ENCODE measurements at places on chromosomes 16 and 17.

DNA sequence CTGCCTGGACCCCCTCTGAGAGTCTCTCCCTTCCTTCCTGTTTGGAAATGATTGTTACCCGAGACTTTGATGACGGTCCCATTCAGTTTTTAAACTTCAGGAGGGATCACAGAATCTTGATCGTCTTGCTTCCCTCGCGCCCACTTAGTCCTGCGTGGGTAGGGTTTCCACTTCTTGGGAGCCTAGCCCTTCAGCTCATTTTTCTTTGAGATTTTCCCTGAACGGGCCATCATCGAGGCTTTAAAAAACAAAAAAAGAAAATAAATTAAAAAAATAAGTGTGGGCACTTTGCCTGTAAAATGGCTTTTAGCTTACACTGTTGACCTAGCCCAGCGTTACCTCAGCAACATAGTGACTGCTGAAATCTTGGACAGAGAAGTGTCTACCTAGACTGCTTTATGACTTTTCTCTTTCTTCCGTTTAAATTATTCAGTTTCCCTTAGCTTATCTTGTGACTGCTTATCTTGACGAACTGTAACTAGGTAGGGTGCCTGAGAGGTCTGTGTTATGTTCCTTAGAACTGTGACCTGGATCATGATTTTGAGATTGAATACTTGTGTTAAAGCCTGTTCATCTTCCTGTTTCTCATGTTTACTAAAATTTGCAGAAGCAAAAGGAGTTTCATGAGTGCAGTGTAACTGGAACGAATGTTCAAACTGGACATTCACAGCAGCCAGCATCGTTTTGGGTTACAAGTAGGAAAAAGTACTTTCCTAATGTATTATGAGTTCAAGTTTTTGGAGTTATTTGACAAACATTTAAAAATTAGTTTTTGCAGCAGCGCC is 874 bp downstream of the WWP2 start:
- peak; percentile 29 for DNase-seq

- DNase-seq = no peak
Measured at GRCh38 chr16:27321013-27321915, 7.5 kb downstream of the IL4R start.

DNA sequence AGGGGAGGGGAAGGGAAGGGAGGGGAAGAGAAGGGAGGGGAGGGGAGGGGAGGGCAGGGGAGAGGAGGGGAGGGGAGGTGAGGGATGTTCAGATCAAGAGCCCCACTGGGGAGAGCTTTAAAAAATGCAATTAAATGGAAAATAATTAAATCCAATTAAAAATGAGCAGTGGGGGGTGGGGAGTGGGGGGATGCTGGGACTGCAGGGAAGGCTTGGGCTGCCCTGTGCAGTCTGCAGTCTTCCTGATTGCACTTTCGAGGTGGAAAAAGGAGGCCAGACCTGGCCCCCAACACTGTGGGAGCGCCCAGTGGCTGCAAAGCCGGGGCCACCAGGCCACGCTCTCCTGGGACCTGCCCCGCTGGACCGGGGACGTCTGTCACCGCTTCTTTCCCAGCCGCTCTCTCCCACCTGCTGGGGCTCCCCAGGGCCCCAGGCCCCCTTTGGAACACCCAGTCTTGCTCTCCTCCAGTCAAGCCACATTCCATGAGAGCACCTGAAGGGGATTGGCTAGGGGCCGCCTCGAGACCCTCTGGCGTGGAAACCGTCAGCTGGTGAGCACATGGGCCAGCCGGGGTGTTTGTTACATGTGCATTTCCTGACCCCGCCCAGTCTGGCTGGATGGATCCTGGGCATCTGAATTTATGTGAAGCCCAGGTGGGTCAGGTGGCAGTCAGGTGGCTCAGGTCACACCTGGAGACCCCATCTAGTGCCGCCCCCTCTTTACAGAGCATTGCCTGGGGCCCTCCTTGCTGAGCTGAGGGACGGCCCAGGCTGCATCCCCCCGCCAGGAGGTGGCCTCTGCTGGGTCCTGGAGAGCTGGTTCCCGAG is 37.6 kb upstream of the CBFA2T3 start:
- no peak for DNase-seq

- DNase-seq = no peak
Measured at GRCh38 chr16:67459861-67460150, 21.2 kb downstream of the ATP6V0D1 start.

DNA sequence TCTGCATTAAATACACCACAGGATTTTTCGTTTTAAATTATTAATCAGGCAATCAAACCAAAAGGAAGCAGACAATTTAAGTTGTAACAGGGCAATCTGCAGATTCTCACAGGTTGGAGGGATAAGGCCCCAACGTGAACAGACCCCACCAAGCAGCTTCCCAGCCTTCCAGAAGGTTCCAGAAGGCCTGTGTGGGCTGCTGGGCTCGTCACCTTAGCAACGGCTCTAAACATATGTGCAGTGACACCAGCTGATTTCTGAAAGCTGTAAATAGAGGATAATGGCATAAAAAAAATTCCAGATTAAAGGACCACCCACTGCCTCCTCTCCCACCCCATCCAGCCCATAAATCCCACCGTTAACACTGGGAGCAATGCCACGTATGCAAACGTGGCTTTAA is 123.8 kb downstream of the ZNF778 start:
- no peak for DNase-seq

DNA sequence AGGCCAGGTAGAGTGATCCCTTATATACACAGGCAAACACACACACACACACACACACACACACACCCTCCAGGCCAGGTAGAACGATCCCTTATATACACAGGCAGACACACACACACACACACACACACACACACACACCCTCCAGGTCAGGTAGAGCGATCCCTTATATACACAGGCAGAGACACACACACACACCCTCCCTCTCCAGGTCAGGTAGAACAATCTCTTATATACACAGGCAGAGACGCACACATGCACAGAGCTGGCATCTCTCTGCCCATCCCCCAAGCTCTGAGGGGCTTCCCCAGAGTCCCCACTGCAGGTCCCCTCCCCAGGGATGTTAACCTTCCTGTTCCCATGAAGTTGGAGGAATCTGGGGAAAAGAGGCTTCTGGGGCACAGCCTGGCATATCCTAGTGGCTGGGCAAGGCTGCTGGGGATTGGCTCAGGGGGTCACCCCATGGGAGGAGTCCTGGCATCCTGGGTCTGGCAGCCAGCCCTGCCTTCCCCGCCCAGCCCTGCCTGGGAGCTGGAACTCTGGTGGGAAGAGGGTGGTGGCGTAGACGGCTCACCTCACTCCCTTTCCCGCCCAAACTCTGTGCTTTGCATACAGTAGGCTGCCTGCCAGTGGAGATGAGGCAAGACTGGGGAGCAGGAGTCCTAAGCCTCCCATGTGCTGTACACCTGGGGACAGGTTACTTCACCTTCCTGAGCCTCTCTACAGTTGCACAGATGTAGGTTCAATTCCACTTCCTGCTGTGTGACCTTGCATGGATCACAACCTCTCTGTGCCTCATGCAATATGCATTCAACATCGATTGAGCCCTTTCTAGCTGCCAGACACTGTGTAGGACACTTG is 41.8 kb downstream of the TEKT5 start:
- DNase-seq = no peak

- DNase-seq = no peak
Measured at GRCh38 chr17:48551596-48552465, 6.9 kb upstream of the HOXB2 start.

DNA sequence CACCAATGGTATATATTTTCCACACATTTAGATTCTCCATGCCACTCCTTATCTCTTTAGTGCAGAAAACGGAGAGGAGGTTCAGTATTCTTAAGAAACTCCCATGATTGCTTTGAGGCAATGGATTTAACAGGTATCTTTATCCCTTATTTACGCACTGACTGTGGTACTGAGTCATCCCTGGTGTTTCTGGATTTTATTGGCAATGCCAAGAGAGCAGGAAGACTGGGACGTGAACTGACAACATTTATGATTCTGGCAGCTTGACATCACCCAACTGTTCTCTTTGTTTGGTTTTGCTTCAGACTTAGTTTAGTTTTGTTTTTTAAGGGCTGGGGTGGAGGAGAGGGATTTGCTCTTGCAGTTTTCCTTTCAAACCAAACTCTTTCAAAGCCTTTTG is 131.4 kb downstream of the WWOX start:
- no peak for DNase-seq

DNA sequence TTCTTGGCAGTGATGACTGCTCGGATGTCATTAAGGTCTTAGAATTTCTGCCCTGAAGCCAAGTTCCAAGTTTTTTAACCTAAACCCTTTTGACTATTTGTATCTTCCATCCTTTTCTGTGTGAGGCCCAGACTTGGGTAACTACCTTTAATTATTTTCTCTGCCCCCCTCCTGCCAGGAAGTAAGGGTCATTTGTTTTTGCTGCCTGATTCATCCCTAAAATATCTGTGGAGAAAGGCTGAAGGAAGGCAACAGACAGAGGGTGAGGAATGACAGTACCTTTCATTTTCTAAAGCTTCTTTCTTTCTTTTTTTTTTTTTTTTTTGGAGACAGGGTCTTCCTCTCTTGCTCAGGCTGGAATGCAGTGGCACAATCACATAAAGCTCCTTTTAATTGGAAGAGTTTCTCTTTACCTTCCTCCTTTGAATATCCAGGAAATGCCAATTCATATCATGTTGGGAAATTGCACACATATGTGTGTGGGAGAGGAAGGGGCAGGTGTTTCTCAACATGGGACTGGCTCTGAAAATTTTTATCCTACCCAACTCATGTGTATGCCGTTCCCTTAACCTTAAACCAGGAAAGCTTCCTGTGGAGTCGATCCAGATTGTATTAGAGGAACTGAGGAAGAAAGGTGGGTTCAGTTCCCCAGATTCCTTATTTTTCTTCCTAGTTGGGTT is 957 bp downstream of the VPS25 start:
- DNase-seq = no peak

- DNase-seq = no peak
Measured at GRCh38 chr16:27859020-27859419, 204.5 kb downstream of the GSG1L start.

DNA sequence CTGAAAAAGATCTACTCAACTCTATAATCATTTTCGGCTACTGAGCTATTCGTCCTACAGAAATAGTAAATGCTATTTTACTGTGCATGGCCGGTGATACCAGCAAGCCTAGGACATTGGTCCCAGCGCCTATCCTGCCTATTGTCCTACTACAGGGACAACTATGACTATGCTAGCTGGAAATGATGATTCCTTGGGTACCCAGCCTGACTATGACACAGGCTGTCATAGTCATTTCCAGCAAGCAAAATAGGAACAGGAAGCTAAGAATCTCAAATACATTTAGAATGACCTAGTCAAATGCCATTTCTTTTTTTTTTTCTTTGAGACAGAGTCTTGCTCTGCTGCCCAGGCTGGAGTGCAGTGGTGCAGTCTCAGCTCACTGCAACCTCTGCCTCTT is 33.7 kb upstream of the HSBP1 start:
- DNase-seq = no peak

DNA sequence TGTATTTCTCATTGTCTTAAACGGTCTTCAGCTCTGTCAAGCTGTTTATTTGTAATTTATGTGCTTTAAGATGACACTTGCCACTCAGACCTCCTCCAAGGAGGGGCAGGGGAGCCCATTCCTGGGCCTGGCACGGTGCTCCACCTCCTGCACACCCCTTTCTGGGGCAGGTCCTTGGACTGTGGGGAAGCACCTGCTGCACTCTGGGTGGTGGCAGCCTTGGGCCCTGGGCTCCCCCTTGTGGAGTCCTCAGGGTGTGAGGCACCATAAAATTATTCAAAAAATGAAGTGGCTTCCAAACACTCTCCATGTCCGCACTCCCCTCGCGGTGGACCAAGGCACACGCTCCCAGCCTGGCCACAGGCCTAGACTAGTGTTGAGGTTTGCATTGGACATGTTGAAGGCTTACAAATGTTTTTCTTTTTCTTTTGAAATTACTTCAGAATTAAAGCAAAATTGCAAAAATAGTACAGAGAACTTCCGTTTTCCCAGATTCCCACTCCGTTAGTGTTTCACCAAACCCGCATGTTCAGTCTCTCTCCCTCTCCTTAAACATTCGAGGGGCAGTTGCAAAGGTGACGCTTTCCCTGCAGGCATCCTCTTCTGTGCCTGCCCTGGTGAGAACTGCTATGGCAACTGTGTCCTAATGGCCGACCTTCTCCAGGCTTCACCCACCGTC is 32.4 kb downstream of the FOXK2 start:
- DNase-seq = peak; percentile 78

DNA sequence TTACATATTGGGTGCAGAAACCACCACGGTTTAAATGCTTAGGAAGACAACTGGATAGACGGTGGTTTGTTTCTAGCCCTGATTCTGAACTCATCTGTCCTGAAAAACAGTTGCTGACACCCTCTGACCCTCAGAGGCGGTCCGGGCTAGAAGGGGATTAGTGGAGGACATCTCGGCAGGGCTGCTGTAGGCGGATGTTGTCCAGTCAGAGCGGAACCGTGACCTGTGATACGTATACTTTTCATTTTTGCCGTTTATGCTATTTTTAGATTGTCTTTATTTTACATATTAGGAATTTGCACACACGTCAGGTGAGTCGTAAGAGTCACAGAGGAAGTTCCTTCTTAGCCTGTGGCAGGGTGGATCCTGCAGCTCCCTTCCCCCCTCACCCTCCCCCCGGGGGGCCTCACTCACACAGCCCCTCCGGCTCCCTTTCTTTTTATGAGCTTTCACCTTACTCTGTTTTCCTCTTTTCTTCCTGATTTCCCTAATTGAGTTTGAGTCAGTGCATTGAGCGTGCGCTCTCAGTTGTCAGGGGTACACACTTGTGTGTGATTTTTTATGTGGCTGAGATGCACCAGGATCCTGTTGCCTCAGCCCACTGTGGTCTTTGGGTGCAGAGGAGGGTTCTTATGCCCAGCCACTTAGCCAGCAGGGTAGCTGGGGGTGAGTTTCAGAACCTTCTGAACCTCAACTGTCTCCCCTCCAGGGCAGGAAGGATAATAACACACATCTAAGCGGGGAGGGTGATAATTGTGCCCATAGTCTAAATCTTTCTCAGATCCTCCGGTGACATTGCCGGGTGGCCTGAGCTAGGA is 211.1 kb upstream of the CHMP6 start:
- peak; percentile 29 for DNase-seq

DNA sequence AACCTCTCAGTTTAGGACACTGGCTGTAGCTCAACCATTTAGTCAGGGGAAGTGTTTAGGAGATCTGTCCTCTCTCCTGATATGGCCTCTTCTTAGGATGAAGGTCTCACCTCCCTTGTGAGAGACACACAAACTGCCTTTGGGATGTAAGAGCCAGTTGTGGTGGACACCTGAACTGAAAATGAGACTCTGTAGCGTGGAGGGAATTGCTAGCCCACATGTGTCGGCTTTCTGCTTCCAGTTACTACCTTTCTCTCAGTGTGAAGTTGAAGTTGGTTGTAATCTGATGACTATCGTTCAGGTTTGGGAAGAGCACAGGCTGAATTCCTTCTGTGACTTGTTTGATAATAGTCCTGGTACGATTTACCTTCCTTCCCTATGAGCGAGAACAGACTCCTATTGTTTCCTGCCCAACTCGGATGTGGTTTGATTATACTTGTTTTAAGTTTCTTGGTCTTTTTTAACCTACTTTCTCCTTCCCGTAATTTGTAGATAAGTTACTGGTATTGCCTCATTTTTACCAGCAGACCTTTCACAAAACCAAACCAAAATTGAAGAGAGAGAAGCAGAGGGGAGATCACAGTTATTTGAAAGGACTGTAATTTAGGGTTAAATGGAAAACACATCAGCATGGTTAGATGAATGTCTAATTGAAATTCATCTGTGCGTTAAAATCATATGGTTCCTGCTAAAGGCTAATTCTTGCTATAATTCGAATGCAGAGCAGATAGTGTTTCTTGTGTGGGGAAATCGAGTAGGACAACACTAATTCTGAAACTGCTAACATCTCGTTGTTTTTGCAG is 43.2 kb downstream of the CLEC16A start:
- DNase-seq = no peak

Measured in CD4-positive, alpha-beta T cell treated with Interleukin-12 subunit alpha and Interleukin-12 subunit beta, for 1 hour (primary cell).